ENCODE measurements at places on chromosomes 11 and 22.

DNA sequence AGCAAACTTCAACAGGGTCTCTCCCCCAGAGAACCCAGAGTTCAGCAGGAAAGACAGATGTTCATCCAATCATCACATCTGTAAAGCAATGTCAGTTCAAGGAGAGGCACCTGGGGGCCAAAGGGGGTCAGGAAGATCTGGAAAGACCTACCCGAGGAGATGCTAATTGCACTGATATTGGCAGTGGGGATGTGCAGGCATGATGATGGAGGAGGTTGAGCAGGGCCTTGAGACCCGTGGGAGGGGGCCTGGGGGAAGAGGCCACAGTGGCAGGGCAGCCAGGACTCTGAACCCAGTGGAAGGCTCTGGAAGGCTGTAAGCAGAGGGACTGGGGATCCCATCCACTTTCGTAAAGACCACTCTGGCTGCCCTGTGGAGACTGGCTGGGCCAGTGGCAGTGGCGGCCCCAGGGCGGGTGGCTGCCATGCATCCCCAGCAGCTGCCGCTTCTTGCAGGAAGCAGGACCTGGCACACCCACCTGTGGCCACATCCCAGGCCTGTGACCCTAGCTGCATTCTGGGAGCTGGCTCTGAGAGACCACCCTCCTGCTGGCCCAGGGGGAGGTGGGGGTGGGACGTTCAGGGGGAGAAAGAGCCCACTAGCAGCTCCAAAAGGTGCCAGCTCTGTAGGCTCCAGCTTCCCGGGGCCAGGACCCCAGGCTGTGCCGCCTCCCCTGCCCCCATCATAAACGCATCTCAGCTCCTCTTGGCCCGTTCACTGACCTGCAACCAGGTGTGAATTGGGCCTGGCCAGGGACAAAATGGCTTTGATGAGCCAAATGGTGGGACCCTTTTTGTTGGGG is 59.9 kb upstream of the FGF3 start:
- no peak for DNase-seq

- no peak for DNase-seq
These were observed 65.5 kb upstream of the FGF3 start for GRCh38 chr11:69884751-69885150.

DNA sequence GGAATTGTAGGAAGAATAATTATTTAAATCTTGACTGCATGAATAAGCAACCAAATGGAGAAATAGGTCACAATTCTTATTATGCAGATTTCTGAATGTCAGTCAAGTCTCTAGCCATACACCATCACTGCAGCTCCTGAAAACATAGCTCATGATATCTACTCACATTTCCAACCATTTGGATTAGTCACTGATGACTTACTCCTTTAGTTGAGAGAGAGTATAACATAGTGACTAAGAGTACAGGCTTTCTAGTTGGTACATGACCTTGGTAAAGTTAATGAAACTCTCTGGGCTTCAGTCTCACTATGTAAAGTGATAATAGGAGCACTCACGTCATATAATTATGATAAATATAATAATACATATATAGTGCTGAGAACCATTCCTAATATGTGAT is 265.2 kb downstream of the KCNA4 start:
- DNase-seq = no peak

DNA sequence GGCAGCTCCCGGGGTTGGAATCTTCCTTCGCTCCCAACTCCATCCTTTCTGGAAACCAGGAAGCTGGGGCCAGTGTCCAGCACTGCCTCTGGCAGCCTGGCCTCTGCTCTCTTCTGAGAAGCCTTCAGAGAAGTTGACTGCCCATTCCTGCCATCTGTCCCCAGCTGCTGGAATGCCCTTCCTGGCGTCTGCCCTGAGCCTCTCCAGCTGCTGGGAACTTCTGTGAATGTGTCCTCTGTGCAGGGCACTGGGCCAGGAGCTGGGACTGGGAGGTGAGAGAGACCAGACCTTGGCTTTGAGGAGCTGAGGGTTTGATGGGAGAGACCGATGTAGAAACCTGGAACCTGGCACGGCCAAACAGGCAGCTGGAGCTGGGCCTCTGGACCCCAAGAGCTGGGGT is 5.9 kb upstream of the SOX10 start:
- no peak for DNase-seq

- no peak for DNase-seq
These were observed 193.4 kb upstream of the BLID start for GRCh38 chr11:122309262-122309925.

Data from stimulated activated CD8-positive, alpha-beta memory T cell treated with anti-CD3 and anti-CD28 coated beads, Interleukin-7, amount 100 ng/mL, for 24 hours (primary cell).